ENCODE measurements at places on chromosomes 2 and 18. TPM values are rescaled to one million over a fixed set of nuclear protein-coding genes. Genes with fewer than 3 reads are reported as not detected.

Gene APCDD1
- 126 TPM for polyA plus RNA-seq

Gene LIMS4
- 0.96 TPM for polyA plus RNA-seq

Gene LRATD1
- polyA plus RNA-seq: 16.2 TPM

Gene GRB14
- polyA plus RNA-seq: 51.0 TPM

Gene C2orf76
- 27.4 TPM for polyA plus RNA-seq

Gene NPPC
- 0.40 TPM for polyA plus RNA-seq

Gene SERPINB13
- not detected for polyA plus RNA-seq

Gene CYP1B1
- polyA plus RNA-seq: 137 TPM

GRCh38 chr2:37615804-37616676 lies 55.4 kb downstream of the CDC42EP3 start:
- DNase-seq: no peak

DNA sequence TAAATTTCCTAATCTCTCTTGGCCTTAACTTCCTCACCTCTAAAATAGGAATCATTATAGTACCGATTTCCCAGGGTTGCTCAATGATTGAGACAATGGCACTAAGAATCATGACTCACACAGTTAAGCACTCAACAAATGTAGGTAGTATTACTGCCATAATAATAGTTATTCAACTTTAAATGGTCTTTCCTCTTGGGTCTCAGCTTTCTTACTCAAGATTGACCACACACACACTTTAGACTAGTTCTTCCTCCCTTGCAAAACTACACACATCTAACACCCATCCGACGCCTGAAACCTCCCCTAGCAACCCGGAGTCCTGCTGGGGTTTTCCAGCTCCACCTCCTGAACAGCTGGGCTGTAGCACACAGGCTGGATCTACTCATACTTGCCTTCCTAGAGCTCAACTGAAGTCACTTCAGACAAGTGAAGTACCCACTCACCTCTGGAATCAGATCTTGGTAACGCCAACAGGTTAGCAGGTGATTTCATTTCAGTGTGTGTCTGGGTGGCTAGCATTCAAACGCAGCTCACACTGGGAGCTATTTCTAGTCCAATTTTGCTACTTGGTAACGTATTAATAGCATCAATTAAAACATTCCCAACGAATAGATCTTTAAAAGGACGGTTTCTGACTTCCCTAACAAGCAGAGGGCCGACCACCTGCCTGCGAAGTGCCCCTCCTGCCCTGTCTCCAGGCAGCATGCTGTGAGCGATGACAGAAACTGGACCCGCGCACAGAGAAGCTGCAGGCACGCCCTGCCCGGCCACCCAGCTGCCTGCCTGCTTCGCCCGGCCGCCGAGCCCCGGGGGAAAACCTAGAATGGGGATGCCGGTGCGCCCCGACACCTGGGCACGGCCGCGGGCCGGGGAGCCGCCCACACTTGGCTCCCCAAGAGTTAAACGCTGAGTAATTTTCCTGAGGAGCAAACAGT lies 1.1 kb downstream of the UXS1 start:
- no peak for DNase-seq

DNA sequence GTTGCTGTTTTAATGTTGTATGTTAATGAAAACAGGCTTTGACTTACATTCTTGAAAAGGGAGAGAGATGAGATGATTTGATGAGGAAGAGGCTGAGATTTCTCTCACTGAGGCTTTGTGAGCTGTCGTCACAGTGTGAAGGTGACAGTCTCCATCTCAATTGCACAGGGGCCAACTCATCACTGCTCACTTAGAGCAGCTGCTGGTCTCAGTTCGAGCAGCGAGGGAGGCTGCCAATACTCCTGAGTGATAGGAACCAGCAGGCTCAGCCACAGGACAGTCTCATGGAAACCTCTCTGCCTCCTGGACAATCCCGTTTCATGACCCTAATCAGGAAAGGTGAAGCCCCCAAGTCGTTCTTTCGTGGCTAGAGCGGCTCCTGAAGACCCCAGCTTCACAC lies 170.7 kb upstream of the SOX11 start:
- no peak for DNase-seq

DNA sequence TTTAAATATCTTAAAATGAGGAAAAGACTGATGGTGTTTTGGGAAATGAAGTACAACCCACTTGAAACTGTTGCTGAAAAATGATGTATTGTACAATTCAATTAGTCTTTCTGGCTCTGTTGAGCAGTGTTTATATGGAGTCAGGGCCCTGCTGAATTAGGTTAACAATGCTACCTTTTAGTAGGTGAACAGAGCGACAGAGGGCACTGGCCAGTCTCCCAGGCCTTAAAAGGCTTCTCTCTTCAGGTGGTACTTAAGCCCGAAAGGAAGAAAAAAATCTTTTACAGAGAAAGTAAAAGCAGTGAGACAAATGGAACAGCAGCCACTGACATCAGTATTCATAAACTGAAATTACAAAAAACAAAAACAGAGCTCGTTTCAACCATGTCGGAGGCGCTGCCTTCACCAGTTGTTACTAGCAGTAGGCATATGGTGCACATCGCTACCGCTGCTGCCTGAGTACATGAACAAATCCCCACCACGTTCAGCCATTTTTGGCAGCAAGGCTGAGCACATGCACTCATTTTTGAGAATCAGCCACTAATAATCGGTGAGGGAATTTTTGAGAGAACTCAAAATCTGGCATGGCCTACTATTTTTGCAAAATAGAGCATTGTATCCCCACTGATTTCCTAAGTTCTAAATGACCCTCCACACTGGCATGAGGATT lies 91.8 kb downstream of the PLEKHM3 start:
- DNase-seq: no peak

DNA sequence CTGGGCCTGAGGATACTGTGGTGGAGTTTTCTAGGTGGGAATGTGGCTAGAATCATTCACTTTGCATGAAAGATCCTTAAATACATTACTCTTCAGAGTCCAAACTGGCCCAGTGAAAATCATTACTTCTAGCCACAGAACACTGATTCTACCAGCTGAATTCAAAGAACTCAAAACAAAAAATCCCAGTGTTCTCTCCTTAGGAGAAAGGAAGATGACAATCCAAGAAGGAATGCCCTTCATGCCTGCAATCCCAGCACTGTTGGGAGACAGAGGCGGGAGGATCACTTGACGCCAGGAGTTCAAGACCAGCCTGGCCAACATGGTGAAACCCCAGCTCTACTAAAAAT lies 35.2 kb downstream of the FAM228A start:
- DNase-seq: no peak

- DNase-seq: no peak
These were observed 491.0 kb downstream of the CDH2 start for GRCh38 chr18:27685807-27686412.

DNA sequence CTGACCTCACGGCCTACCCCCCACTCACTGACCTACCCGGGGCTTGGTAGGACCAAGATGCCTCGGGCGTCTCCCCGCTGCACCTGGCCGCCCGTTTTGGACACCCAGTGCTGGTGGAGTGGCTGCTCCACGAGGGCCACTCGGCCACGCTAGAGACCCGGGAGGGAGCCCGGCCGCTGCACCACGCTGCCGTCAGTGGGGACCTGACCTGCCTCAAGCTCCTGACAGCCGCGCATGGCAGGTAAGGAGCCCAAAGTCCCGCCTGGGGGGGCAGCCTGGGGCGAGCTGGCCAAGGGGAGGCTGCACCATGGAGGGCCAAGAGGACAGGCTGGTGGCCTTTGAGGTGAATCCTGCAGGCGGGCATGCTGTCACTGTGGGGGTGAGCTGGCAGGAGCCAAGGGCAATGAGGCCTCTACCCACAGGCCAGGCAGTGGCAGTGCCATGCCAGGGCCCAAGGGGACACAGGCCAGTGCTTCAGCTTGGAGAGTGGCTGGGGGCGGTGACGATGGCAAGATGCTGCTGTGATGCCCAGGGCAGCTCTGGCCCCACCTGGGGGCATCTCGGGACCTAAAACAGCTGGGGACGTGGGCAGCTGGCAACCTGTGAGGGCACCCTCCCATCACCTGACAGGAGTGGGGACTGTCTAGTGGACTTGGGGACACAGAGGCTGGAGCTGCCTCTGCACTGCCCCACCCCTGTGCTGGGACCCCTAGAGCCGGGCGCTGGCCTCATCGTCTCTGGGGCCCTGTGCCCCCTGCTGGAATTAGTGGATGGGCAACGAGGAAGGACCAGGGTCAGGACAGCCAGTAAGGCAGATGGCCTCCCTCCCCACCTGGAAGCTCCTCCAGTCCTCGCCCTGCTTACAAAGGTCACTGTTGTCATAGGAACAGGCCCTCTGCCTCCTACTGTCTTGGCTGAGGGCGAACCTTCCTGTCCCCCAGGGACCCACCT lies 2.0 kb downstream of the ESPNL start:
- DNase-seq: no peak

DNA sequence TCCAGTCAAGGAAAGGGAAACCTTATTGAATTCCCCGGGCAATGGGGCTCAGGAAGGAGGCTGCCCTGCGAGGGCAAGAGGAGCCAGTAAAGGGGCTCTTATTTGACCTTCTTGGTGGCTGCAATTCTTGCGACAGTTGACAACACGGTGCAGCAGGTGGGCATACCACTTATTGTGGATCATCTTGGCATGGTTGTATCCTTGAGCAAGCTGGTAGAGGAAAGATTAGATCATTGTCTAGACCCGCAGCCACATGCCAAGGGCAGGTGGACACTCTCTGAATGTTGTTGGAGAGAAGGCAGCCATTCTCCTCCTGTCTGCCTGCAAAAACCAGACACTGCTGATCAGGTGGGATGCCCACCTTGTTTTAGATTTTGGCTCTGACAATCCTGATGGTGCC lies 170.2 kb upstream of the CHST9 start:
- DNase-seq: no peak

Measured in right renal cortex interstitium (tissue), 3 donors.